ENCODE measurements at places on chromosomes 3 and 15.

DNA sequence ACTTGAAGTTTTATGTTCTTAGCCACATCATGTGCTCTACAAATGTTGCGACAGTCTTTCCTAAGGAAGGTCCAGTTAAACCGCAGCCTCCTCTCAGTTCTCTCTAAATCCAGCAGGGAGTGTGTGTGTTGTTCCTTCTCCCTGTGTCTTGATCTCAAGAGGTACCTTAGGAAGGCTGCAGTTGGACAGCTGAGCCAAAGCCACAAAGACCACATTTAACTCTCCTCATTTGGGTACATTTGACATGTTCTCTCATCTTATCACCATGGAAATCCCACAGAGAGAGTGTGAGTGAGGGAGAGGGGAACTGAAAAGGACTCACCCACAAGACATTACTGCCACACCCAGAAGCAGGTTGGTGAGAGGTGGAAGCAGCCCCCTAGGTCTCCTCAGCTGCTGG is 79.5 kb downstream of the CD200R1L start:
- DNase-seq: no peak

DNA sequence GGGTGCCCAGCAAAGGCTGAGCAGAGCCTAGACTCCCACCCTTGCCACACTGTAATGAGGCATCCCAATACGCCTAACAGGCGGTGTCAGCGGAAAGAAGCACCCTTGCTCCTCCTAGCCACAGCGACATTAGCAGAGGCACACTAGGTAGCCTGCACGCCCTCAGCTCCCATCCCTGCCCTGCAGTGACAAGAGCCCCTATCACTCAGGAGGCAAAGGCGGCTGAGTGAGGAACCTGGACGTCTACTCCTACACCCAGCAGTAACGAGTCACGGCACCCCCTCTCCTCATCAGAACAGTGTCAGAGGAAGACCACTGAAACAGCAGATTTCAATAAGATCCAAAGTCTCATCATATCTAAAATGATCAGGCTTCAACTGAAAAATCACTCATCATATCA is 12.0 kb upstream of the MAP6D1 start:
- DNase-seq: no peak

- DNase-seq: no peak
Measured at GRCh38 chr3:156492801-156493261, 62.1 kb downstream of the SSR3 start.

GRCh38 chr15:95458721-95459120 is 871.8 kb upstream of the NR2F2 start:
- DNase-seq: no peak

DNA sequence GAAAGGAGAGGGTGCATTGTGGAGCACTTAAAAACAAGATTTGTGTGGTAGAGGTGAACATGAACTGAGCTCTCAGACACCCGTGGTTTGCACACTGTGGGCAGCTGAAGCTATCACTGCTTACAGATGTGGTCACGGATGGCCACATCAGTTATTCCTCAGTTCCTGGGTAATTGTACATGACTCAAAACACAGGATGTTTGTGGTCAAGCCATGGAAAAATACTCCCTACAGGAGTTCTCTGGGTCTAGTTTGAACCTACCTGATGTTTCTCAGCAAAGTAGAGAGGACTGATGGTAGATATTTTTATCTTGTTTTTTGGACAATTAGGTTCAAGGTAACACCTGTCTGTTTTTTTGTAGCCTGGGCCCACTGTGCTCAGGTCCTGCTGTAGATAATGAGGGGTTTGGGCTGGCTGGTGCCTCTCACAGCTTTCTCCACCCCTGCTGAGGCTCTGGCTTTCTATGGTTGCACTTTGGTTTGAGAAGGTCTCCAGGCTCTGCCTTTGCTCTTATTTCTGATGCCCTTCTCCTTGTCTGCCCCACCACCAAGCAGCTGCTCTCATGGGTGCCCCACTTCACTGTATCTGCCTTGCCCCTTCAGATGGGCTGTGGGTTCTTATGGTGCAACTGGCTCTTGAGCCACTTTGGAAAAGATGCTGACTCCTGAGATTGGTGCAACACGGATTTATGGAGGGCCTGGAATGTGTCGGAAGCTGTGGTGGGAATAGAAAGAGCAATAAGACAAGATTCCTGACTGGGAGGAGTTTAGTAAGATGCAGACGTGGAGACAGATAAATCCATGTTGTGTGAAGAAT is 40.1 kb downstream of the CDCP1 start:
- no peak for DNase-seq

GRCh38 chr3:152269831-152270734 is 1.4 kb downstream of the MBNL1 start:
- peak; percentile 17 for DNase-seq

DNA sequence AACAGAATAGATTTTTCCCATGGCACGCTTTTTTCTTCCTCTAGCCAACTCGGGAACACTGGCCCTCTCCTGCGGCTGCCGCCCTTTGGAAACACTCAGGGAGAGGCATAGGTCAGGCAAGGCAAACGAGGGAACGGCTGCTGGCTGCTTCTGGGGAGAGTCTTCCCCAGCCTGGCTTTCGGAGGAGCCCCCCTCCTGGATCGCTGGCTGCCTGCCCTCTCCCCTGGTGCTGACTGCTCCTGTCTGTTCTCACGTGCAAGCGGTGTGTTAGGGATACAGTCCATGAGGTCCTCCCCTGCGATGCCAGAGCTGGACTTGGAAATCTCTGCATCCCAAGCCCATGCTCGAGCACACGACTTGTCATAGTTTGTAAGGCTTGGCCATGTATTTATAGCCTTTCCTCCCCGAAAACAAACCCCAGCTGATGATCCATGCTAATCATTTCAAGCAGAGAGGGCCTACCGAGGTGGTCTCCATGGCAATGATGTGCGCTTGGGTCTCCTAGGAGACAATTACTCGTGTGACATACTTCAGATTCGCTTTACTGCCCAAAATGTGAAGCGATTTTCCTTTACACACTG is 315.6 kb upstream of the ATP10A start:
- DNase-seq: no peak

GRCh38 chr15:82110144-82110543 is 64.3 kb upstream of the MEX3B start:
- no peak for DNase-seq

GRCh38 chr3:47464588-47464987 is 11.2 kb downstream of the SCAP start:
- DNase-seq: no peak

DNA sequence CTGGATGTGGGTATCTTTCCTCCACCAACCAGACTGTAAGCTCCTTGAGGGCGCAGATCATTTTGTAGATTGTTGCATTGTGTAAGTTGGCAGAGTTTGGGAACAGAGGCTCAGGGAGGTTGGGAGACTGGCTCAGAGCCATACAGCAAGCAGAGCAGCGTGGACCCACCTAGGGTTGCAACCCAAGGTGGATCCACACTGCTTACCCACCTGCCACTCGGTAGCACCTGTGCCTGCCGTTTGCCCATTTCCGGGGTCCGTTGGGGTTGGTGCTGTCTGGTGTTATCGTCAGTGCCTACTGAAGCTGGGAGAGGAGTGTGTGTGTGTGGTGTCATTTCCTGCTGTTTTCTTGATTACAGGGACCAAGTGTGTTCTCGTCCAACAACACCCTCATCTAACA is 19.0 kb downstream of the SMAD6 start:
- no peak for DNase-seq

DNA sequence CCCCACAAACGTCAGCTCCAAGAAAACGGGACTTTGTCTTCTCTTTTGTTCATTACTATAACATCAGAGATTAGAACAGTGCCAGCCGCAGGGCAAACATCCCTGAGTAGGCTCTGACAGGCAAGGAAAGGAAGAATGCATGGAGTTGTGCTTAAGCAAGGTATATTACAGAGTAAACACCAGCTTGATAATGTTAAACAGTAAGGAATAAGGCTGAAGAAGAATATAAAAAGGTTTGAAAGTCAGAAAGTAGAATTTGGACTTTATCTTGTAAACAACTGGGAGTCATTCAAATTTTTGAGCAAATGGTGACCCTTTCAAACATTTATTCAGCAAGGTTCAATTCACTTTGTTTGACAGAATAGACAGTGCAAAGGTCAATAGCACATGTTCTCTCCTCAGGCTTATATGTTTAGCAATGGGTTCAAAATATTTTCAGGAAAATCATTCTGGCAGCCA is 11.0 kb downstream of the GABPB1 start:
- DNase-seq: no peak

DNA sequence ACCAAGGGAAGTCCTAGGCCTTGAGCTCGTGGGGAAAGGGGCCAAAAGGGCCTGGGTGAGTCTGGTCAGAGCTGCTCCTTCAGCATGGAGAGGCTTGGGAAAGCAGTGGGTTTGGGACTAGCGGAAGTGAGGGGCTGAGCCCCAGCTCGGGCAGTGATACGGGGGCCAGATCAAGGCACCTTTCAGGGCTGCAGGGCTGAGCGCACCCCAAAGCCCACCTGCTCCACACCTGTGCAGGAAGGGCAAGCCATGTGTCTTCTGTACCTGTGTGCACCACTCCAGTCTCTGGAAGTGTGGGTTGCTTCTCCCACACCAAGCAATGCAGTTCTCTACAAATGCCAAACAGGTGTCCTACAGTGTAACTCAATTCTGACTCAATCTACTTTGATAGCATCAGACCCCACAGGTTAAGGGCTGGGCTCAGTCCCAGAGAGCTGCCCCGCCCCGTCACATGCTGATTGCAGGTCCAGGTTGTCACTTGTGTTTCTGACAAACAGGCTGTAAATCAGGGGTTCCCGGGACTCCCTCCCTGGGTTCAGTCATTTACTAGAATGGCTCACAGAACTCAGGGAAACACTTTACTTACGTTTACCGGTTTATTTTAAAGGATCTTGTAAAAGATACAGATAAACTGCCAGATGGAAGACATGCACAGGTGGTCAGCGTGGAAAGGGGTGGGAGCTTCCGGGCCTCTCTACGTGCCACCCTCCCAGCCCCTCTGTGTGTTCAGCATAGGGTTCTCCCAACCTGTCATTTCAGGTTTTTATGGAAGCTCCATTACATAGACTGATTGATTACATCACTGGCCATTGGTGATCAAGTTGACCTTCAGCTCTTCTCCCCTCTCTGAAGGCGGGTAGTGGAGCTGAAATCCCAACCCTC is 28.8 kb upstream of the KLF13 start:
- DNase-seq: no peak

DNA sequence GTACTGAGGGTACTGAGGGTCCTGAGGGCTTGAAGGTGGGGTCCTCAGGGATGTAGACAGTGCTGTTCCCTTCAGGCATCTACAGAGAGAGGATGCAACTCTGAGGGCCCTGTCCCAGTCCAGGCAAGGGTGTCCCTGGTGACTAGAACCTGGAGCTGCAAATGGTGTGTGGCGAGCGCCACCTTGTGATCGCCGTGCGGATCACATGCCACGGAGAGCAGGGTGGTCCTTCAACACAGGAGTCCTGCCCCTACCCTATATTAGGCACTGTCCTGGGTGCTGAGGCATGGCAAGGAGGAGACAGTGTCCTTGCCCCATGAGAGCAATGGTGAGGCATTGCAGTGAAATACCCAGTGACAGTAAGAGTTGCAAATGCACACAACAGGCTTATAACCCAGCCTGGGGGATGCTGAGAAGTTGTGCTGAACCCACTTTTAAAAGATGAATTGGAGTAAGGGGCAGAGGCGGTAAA is 23.6 kb downstream of the RHCG start:
- DNase-seq: peak; percentile 85

DNA sequence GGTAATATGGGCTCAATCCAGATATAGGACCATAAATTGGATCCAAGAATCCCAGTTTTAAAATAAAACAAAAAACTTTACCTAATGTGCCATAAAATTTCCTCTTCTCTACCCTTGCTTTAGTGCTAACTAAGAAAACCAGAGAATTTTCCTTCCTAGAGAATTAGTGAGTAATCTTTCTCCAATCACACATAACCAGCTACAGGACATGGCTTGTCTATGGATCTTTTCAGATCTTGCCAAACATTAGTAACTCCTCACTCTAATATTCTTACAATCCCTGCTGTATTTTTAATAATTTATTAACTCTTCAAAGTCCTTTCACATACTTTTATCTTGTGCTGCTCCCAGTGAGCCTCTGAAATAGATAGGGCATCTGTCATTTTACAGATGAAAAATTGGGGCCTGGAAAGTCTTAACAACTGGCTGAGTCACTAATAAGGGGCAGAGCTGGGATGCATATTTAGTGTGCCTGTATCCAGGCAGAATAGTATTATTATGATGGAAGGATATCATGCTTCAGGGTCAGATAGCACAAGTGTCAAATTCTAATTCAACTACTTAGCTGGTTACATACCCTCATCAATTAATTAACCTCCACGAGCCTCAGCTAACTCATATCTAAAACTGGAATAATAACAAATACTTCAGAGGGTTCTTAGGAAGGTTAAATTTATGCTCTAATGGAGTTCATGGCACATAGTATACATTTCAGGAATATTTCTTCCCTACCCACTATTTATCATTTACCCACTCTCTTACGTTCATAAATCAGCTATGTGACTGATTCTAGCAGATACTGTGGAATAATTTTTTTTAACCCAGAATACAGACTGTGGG is 5.6 kb downstream of the ZBED2 start:
- DNase-seq: no peak

DNA sequence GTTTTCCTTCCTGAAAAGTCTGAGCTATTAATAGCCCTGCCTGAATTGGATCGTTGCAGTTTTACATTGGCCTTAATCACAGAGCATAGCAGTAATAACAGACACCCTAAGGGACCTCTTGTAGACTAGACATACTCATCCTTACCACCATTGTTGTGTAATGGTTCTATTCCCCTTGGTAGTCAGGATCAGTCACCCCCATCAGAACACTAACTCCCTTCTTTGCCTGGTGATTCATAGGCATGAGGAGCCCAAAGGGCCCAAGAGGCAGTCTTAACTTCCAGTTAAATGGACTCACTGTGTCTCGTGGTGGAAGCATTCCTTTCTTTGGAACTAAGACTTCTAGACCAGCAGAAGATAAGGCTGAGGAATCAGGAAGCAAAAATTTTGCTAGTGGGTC is 20.2 kb downstream of the CGGBP1 start:
- DNase-seq: no peak

- no peak for DNase-seq
Measured at GRCh38 chr3:11819146-11819689, 27.5 kb downstream of the TAMM41 start.

DNA sequence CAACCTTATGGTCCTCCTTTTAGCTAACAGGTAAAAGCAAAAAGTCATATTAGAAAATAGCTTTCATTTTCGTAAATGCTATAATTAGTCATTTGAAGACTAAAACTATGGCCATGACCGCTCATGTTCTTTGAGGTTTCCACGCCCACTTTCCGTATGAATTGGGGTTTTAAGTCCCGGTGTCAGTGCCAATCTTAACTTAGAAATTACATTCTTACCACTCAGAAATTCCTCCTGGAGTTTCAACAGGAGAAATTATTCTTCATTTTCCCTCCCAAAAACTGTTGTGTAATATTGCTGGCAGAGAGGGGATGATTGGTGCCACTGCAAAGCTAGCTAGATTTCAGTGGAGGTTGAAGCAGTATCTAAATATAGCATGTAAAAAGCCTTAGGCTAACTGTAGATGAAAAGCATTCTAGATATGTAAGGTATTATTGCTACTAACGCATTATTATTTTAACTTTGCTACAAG is 71.0 kb upstream of the MDFIC2 start:
- DNase-seq: no peak

All from nephron progenitor cell (in vitro differentiated cells).